Stimulated activated CD8-positive, alpha-beta memory T cell treated with anti-CD3 and anti-CD28 coated beads, Interleukin-2, amount 100 ng/mL, for 48 hours (primary cell): ENCODE measurements at places on chromosomes 5 and 9.

GRCh38 chr9:16341177-16341576 is 529.3 kb downstream of the BNC2 start:
- no peak for DNase-seq

DNA sequence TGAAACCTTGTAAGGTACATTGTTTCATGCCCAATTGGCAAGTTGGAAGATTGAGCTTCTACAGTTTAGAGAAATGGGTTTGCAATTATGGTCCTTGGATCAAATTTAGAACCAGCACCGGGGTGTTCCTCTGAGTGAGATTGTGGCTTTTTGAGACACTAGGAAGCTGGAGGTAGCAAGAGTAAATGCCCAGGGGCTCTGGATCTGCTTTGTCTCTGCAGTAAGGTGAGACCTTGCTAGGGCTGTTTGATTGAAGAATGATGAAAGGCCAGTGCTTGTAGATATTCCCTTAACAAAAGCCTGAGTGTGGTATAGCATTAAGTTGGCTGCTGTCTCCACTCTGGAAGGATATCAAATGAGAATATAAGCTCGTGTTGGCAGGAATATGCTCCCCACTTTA is 36.0 kb downstream of the WWC1 start:
- no peak for DNase-seq

DNA sequence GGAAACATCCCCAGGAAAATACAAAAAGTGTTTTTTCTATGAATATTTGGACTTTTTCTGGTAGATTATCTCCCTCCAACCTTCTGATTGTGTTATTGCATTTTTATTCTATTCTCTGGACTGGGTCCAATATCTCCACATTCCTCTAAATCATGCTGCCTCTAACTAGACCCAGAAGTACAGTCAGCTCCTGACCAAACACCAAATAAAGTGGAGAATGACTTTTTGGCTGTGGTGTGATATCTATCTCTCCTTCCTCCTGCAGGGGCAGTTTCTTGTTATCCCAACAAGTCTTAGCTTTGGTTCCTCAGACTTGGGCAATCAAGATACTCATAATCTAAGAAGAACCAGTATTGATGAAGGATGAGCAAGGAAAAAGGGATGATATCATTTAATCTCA is 3.2 kb upstream of the RAI14 start:
- DNase-seq = no peak

GRCh38 chr5:141330299-141331080 is at the start of gene PCDHGA1:
Gene PCDHGA1 (plus strand): TSS chr5:141330514.
- no peak for DNase-seq

DNA sequence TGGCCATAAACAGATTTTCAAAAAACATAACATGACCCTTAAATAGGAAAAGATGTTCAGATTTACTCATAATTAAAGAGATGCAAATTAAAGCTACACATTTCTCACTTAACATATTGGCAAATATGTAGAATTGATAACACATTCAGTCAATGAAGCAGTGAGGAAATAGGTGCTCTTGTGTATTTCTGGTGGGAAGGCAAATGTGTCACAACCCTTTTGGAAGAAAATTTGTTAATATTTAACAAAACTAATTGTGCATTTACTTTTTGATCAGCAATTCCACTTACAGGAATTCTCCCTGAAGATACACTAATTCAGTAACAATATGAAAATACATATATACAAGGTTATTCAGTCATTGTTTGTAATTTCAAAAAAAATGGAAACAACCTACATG is 68.1 kb downstream of the FBXW11 start:
- DNase-seq = no peak

GRCh38 chr9:121340676-121341392 is 29.2 kb downstream of the STOM start:
- DNase-seq = no peak

GRCh38 chr5:97670447-97670846 is 487.4 kb upstream of the RIOK2 start:
- DNase-seq = no peak

DNA sequence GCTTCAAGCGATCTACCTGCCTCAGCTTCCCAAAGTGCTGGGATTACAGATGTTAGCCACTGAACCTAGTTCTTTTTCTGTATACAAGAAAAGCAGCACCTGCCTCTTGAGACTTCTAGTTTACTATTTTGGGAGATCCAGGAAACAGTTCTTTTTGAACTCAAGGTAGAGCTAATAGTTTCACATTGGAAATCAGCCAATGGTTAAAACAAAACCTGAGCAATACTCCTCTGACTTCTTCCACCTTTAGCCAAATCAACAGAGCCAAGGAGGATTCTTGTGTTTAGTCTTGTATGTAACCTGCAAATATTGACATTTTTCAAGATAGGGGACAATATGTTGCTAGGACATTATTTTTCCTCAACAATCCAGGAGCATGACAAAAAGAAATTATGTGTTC is 349.4 kb downstream of the SH3GL2 start:
- DNase-seq = no peak

DNA sequence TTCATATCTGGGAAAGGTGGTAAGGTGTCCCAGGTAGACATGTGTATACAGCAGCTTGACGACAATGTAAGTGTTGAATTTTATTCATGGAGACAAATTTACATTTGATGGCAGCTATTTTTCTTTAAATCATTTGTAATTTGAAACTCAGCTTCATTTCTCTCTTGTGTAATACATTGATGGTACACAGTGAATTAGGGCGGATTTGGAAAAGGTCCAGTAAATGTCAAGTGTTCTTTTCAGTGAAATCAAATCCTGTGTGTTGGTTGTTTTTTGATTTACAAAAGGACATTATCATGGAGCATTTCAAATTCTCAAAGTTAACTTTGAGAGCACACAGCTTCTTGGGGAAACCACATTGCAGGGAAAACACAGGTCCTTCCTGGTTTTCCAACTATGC is 30.0 kb upstream of the PCSK1 start:
- no peak for DNase-seq

DNA sequence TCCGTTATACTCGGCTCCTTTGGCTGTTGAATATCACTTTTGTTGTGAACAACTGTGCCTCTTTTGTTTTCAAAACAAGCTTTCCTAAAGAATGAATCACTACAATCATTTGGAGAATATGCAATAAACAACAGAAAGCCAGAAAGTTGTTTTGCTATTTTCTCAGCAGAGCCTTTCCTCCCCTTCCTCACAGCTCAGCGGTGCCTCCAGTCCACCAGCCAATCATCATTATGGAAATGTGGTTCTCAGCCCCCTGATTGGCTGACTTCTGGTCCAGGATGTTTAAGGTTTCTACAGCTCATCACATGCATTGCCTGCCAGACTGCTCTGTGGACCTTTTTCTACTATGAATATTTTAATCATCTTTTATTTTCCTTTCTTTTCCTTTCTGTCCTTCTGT is 9.1 kb upstream of the ZNF608 start:
- no peak for DNase-seq

DNA sequence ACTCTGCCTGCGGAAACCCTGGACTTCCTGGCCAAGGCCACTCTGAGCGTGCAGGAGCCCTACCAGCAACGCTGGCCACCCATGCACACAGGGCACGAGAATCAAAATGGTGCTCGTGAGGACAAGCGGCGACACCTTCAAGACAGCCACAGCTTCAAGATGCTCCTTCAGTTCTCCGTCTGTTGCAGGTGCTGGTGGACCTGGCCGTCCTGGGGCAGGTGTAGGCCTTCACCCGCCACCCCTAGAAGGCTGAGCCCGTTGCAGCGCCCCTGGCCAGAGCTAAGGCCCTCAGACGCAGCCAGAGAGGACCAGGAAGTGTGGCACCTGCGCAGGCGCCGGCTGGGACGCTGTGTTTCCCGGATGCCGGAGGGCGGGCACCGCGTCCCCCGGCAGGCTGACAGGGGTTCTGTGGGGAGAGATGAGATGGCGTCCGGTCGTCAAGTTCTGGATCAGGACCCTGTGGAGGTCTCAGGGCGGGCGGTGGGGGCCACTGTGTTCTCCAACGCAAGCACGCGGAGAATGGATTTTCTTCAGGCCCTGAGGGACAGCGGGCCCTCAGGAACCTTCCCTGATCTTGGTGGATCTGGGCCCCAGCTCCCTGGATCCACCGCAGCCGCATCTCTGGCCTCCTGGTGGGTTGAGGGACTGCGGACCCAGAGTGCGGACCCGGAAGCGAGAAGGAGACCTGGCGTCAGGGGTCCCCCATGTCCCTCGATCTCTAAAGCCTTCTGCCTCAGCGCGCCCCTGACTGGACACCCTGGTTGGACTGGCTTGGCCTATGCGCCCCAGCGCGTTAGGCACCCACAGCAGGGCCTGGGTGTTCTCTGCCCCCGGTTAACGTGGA is 1770.8 kb upstream of the CDH9 start:
- DNase-seq = no peak

GRCh38 chr5:177189965-177190364 is 56.4 kb downstream of the NSD1 start:
- no peak for DNase-seq

- DNase-seq = no peak
These were observed 67.5 kb upstream of the RAPGEF1 start for GRCh38 chr9:131807144-131807983.

- no peak for DNase-seq
These were observed 99.2 kb downstream of the IRX1 start for GRCh38 chr5:3694819-3695218.

- no peak for DNase-seq
These were observed 21.2 kb upstream of the PCSK5 start for GRCh38 chr9:75869236-75869635.

DNA sequence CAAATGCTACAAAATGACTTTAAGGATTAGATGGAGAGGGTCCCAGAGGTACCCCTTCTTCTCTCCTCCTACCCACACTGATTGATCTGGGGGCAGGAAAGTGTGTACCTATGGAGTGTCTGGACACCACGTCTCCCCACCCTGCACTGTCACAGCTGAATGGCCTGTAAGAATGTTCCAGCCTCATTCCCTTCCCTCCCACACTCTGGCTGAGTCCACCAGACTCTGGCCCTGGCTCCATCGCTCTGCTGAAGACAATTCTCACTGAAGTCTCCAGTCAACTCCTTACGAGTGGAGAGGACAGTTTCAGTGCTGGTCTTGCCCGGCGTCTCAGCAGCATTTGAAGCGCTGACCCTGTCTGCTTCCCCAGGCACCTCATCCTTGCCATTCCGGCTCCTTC is 105.8 kb downstream of the TTLL11 start:
- no peak for DNase-seq

GRCh38 chr5:160627921-160628618 is 206.4 kb downstream of the PTTG1 start:
- no peak for DNase-seq

- DNase-seq = no peak
These were observed 50.3 kb downstream of the DUSP1 start for GRCh38 chr5:172720655-172721054.

- no peak for DNase-seq
These were observed 564.3 kb upstream of the ZNF608 start for GRCh38 chr5:125310749-125311148.

- DNase-seq = no peak
These were observed 96.3 kb upstream of the CPEB4 start for GRCh38 chr5:173791878-173792277.

DNA sequence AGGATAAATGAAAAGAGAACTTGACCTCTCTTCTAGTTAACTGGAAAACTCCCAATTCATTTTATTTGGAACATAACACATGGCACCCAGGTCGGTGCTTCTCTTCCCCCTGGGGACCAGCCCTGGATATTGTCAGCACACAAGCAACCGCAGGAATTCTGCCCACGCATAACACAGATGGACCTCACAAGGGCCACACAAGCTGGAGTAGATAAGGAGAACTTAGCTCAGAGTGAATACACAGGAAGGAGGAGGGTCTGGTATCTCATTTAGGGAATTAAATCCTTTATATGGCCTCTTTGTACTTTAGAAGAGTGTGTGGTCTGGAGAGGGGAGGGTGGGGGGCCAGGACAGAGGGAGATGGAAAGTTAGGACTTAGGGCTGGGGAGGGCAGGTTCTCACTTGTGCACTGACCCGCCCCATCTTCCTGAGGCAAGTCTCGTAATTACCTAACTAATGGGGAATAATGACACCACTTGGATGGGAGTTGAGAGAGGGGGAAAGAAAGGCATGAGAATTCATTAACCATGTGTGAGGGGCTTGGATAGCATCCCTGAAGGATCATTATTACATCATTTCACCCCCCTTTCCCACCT is 341.2 kb upstream of the WWC1 start:
- no peak for DNase-seq

DNA sequence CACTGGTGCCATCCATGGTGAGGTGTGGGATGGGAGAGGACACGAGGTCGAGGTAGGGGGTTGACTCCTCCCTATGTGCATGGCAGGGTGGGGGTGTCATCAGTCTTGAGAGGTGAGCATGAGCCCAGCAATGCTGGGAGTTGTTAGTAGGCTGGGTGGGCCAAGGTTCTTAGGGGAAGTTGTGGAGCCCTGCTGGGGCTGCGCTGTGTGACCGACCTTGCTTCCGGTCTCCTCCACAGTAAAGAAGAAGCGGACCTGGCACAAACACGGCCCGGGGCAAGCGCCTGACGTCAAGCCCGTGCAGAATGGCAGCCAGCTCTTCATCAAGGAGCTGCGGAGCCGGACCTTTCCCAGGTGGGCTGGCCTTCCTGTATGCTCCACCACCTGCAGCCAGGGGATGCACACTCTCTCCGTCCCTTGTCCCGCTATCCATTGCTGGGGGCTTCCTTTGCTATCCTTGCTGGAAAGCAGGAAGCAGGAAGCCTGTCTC is 59.8 kb downstream of the PHF2 start:
- DNase-seq = no peak
